ENCODE measurements at places on chromosomes 2 and 18.

- DNase-seq = no peak
Observed at GRCh38 chr2:207219676-207220501, 54.1 kb upstream of the KLF7 start.

DNA sequence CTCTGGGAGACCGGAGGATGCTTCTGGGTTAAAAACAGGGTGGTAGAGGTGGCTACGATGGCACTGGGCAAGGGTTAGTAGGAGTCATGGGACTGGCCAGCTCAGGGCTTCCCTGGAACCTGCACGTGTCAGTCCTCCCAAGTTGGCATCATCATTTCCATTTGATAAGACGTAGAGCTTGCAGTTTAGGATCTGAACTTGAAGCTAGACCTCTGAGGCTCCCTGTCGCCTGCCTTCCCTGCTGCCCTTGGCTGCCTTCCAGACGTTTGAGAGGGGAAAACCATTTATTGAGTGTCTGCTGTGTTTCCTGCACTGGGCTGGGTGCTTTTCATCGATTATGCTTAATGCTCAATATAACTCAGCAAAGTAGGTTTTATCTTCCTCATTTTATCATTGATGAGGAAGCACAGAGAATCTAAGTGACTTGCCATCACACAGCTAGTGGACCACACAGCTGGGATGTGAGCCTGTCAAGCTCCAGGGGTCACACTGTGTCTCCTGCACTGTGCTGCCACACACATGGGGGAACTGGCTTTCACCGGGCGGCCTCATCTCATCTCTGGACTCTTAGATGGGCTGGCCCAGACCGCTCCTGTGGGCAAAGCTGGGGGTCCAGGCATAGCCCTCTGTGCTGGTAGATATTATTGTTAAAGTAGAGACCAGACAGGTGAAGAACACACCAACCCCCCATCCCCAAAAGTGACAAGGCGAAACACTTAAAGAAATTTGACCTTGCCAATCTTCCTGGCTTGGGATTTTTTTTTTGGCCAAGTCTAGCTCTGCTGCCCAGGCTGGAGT lies 7.8 kb downstream of the NT5DC4 start:
- DNase-seq = no peak

GRCh38 chr2:237144516-237144915 lies 58.8 kb downstream of the COPS8 start:
- DNase-seq = no peak

DNA sequence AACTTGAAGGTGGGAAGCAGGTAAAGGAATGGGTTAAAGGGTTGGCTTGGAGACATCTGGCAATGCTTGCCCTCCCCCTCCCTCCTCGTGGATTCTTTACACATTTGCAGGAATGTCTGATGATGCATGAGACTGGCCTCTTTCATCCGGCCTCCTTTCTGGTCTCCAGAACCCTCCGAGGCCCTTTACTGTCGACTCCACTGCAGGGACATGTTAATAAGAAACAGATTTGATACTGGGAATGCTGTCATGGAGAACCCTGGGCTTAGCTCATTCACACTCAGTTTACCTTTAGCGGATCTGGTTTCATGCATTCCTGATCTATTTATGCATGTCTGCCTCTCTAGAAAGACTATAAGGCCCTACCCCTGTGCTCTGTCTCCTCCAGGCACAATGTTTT lies 238.7 kb downstream of the TGIF1 start:
- DNase-seq = no peak

- no peak for DNase-seq
Observed at GRCh38 chr2:12076810-12077209, 330.4 kb downstream of the LPIN1 start.

GRCh38 chr2:97673182-97673914 lies 3.8 kb downstream of the C2orf92 start:
- DNase-seq = no peak

DNA sequence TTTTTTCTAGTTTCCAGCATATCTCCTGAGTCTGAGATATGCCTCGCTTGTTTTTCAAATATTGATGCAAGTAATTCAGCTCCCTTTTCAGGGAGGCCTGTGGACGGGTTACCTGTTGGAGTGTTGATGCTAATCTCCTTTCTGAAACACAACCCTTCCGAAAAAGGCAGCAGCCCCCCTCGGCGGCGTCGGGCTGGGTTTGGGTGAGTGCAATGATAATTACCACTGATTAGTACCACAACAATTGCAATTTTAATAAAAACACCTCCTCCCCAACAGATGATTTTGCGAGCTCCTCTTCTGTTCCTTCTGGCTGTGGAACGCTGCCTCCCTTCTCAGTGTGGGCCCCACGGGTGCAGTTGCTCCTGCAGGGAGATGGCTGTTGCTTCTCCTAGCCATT lies 66.3 kb downstream of the PTGR3 start:
- no peak for DNase-seq

DNA sequence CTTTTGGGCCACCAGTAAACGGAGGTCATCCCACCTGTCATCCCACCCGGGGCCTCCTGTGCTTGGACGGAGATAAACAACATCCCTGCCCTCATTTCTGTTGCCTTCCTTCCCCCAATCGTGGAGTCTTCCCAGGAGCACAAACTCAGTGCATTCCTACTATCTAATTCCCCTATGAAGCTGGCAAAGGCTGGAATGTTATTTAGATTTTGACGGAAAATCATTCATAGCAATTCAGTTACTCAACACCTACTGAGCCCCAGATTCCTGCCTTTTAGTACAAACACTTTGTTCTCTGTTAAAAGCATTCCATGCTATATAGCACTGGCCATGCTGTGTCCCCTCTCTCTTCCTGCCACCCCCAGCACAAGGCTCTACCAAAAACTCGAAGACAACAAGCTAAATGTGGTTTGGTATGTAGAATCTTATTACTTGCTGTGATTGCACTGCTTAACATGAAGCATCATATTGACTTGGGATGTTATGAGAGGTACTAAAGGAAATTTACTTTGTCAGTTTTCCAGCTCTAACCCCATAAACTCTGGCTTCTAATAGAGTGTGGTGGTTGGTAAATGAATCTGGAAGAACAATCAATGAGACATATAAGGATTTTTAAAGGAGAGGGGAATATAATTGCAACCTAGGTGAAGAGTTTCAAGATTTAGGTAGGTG lies 32.3 kb upstream of the IMPA2 start:
- no peak for DNase-seq

GRCh38 chr2:165886487-165887146 lies 67.0 kb downstream of the TTC21B start:
- no peak for DNase-seq

All from sciatic nerve (tissue), 2 donors.